ENCODE measurements at places on chromosomes 7 and 10.

DNA sequence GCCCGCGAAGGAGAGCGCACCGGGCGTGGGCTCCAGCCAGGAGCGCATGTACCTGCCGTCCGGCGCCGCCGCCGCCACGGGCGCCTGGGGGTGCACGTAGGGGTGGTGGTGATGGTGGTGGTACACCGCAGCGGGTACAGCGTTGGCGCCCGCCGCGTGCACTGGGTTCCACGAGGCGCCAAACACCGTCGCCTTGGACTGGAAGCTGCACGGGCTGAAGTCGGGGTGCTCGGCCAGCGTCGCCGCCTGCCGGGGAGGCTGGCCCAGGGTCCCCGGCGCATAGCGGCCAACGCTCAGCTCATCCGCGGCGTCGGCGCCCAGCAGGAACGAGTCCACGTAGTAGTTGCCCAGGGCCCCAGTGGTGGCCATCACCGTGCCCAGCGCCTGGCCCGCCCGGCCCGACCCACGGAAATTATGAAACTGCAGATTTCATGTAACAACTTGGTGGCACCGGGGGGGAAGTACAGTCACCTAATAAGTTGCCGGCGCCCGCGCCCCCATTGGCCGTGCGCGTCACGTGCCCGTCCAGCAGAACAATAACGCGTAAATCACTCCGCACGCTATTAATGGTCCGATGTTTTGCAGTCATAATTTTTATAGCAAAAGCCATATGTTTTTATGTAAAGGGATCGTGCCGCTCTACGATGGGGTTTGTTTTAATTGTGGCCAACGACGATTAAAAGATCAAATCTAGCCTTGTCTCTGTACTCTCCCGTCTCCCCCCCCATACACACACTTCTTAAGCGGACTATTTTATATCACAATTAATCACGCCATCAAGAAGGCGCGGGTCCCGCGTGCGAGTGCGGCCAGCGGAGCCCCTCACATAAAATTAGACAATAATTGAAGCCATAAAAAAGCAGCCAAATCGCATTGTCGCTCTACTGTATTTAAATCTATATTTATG, at the start of gene HOXA9:
TSS of gene HOXA9 (minus strand) at position 449 of the 907 bp plus-strand sequence. CDS start at position 369, 80 bp downstream.
- peak; percentile 83 for DNase-seq

- no peak for DNase-seq
These were observed 56.7 kb upstream of the JCAD start for GRCh38 chr10:30116041-30116491.

DNA sequence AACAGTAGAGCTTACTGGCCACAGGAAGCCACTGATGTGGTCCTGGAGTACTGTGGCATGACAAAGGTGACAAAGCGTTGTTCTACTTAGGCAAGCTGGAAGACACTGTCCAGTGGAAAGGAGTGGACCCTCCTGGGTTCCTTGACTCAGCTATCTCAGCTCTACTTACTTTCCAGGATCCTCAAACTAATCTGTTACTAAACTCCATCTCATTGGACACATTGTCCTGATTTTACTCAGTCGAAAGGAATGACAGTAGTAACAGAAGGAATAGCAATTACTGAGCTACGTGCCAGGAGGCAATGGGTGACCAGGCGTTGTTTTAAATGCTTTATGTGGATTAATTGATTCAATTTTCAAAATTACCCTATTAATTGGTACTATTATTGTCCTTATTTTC, 41.6 kb downstream of the ABLIM1 start:
- no peak for DNase-seq

DNA sequence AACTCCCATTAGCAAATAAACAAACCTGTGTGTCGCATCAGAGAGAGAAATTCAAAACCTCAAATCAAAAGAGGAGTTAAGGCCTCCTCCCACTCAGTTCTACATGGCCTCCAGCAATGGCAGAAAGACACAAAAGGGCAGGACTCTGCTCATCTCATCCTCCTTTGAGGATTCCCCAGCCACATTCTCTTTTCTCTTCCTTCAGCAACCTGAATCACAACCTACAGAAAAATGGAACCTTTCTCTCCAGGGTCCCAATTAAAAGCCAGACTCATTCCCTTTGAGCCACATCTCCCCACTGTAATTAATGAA, 7.9 kb downstream of the OSBPL3 start:
- no peak for DNase-seq

- no peak for DNase-seq
These were observed 109.4 kb downstream of the ADAM12 start for GRCh38 chr10:126278851-126279250.

- no peak for DNase-seq
These were observed 143.3 kb downstream of the SLC25A13 start for GRCh38 chr7:96178581-96178980.

DNA sequence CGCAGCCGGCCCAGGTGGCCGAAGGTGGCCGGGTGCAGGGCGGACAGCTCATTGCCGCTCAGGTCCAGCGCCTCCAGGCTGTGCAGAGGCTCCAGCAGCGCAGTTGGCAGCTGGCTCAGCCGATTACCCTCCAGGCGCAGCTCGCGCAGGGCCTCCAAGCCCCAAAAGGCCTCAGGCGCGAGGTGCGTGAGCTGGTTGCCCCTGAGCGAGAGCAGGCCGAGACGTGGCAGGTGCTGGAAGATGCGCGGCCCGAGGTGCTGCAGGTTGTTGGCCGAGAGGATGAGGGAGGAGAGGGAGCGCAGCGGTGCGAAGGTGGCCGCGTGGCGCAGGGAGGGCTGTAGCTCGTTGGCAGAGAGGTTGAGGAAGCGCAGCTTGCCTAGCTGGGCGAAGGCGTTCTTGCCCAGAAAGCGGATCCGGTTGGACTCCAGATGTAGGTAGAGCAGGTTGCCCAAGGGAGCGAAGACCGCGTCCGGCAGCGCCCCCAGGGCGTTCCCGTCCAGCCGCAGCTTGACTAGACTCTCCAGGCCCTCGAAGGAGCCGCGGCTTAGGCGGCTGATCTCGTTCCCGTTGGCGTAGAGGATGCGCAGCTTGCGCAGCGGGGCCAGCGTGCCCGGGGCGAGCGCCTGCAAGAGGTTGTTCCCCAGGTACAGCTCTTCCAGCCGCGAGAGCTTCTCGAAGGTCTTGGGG, 923 bp downstream of the TRIL start:
- DNase-seq: peak; percentile 7

DNA sequence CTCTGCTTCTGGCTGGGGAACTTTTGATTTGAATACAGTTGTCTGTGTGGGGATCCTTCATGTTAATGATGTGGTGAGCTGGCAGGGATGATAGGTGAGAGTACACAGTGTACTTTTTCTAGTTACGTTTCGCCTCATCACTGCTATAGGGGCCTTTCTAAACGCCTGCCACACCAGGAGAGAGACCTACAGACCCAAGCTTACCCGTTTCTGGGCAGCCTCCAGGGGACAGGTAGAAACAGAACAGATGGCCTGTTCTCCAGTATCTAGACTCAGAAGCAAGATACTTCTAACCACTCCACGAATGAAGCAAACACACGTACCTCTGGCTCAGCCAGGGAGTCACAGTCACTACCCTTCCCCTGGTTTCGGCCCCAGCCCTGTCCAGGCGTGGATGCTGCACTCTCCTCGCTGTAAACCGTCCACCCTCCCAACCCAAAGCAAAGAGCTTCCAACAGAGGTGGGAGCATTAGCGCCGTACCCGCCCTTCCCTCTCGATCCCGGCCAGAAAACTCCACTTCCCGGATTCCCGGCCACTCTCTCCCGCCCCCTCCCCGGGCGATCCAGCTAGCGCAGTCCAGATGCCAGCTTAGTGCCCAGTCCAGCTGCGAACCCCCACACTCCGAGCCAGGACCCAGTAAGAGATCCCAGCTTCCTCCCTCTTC, 1.2 kb downstream of the CCDC6 start:
- peak; percentile 13 for DNase-seq

DNA sequence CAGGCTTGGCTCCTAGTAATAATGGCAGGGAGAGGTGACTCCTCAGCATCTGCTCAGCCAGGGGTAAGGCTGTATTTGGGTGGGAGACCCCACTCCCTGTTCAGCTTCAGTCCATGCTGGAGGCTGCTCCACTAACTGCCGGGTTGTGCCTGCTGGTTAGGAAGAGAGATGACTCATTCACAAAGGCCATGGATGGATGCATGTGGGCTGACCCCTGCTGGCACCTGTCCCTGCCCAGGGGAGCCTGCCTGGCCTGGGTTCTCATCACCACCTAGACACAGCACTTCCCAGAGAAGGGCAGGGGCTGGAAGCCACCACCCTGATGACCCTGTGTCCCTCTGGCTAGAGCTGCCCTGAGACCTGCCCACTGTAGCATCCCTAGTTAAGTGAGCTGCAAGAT, 59.0 kb downstream of the VSTM4 start:
- DNase-seq: no peak

DNA sequence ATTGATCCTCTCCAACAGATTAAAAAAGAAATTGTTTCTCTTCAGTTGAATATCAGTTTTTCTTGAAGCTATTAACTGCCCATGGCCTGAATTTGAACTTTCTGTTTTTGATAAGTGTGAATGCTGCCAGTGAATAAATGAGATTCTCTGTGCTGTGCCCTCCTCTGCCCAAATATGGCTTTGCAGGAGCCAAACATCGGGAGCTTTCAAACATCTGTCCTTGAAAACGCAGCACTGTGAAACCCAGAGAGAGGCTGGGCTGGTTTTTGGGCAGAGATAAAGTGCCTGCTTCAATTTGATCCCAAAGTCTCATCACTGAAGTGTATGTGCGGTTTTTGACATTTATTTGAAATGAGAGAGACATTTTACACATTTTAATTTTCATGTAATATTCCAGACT, 268.3 kb upstream of the SHH start:
- no peak for DNase-seq

- DNase-seq: no peak
These were observed 9.2 kb downstream of the OR2A5 start for GRCh38 chr7:144057954-144058353.
